ENCODE measurements at places on chromosomes 7 and 10.

DNA sequence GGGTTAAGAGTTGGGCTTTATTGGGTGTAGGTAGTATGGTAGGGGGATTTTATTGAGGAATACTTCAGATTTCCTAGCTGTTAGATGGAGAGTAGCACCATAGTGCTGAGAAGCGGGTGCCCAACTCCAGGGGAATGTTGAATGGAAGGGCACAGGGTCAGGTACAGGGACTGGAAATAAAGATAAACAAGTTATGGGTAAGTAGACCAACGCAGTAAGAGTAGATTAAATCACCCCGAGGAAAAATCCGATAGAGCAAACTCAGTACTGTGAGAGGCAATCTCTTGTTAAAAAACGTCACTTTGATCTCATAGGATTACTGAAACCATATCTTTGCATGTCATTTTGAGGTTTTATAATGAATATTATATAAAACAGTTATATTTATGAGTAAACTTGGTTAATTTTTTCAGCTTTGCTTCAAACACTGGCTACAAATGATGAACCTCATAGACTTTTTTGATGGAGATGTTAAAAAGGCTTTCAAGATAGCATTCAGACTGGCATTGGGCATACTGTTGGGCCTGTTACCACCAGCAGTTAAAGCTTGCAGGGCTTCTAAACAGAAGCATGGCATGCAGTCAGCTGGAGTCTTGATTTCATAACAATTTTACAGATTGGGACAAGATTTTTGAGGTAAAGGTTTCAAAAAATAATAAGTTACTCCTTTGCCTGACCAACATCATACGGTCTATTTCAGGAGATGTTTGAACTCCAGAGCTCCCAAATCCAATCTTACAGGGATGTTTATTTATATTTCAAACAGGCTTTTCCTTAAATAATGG is 7.1 kb downstream of the AHR start:
- DNase-seq = no peak

DNA sequence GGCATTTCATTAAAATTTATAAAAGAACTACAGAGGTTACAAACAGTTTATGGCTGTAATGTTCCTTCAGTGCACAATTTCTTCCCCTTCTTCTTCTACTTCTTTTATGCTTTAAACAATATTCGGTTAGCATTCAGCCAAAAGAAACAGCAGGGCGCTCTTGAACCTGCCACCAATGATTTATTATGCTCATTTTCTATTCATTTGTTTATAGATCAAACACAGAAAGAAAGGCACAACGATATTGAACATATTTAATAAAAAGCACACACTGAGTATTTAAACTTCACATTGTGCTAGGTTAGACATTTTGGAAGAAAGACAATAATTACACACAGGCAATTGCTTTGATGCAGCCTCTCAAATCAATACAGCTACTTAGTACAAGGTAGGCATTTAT is 1025.8 kb upstream of the LRRN3 start:
- DNase-seq = no peak

DNA sequence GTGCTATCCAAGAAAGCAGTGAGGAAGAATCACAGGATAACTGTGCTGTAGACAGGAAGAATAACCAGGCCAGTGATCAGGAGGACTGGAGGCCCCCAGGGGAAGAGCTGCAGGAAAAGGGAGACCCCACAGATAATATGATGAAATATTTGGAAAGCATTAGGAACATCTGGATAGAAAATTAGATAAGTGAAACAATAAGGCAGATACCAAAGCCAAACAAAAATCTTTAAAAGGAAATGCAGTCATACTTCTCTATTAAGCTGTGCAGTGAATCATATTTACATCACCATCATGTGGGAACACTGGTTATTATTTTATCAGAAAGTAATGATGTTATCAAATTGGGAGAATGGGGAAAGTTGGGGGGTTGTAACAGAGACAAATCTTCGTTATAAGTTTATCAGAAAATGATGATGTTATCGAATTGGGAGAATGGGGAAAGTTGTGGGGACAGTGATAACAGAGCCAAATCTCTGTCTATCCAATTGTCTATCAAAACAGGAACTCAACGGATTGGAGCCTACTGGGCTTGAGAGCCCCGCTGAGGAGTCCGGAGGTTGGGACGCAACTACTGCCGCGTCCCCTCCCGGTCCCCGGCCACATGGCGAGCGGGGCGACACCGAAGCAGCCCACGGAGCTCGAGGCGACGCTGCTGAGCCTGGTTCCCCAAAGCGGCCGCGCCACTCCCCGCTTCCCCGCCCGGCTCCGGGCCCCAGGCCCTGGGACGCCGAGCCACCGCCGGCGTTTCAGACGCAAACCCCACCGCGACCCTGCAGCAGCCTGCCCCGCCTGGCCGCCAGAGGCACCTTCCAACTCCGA is 14.0 kb upstream of the RALA start:
- DNase-seq = no peak

DNA sequence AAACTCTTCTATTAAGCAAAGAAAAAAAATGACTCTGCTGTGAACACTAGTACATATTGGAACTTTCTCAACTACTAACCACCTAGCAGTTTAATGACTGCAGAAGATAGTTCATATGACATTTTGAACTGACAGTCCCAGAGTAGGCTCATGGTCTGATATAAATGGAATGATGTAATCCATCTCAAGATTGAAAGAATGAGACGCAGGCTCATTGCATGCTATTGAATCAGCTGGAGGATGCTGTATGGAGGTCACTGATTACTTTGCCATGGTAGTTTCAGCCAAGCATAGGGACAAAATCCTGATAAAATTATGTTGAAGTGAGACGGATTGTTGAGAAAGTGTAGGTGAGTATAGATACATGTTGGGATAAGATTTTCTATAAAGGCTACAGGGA is 217.6 kb upstream of the SEMA3E start:
- no peak for DNase-seq

- DNase-seq = no peak
Measured at GRCh38 chr7:97317575-97317974, 200.1 kb downstream of the SDHAF3 start.

DNA sequence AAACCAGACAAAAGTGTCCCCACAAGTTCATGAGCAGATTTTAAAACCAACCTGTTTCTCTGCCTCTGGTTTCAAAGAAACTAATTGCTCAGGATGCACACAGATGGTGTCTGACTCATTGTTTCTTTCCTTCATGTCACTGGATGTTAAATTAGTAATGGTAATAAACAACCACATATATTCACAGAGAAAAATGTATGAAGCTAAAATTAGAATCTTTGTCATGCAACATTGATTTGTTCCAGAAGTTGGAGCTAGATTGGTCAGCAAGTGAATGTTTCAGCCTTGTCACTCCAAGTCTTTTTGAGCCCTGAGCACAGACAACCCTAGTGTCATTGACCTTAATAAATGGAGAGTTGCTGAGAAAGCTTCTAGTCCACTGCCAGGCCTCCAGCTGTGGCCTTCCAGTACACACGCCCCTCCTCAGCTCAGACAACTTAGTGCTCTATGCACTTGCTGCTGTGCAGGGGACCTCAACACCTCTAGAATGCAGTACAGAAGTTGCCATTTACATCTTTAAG is 175.9 kb downstream of the CCDC71L start:
- DNase-seq = no peak

GRCh38 chr10:104349623-104350126 is 4.0 kb upstream of the CFAP58 start:
- DNase-seq = peak; percentile 70

GRCh38 chr7:28487487-28487886 is 75.2 kb downstream of the CREB5 start:
- DNase-seq = no peak

Data from AML-193 (cell line).